ENCODE measurements at places on chromosomes 4 and X. TPM values are rescaled to one million over a fixed set of nuclear protein-coding genes. Genes with fewer than 3 reads are reported as not detected.

ARX gene
- 0.03 TPM for total RNA-seq

RHOXF2 gene
- total RNA-seq: not detected

DNA sequence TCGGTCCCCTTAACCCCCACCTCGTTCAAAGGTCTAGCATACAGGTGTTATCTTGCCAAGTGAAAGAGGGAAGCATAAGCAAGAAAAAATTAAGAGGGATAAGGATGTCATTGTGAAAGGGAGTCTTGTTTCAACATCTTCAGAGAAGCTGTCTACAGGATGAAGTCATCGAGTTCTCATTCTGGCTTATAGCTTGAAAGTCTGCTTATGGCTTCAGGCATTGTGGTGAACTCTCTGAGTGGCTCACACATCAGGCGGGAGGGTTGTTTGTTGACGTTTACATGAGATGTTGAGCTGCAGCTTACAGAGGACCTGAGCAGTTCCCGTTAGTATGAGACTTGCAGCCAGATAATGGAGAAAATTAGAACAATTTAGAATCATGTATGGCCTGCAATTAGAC is 16.6 kb downstream of the MAGEA9B start:
- no peak for DNase-seq

CNGA1 gene
- total RNA-seq: not detected

- DNase-seq: peak; percentile 99
Measured at GRCh38 chrX:12007881-12008280, 130.4 kb upstream of the FRMPD4 start.

- DNase-seq: no peak
Measured at GRCh38 chr4:14193601-14194000, 566.1 kb upstream of the BOD1L1 start.

- peak; percentile 32 for DNase-seq
Measured at GRCh38 chr4:144645631-144646522, at the start of gene HHIP. Gene HHIP, plus strand, starts transcription at chr4:144646156. Its CDS starts 520 bp downstream, at chr4:144646676.

GRCh38 chr4:22969287-22969896 is 276.7 kb downstream of the GBA3 start:
- peak; percentile 82 for DNase-seq

GRCh38 chrX:97050392-97050791 is 166.7 kb downstream of the RPA4 start:
- no peak for DNase-seq

DNA sequence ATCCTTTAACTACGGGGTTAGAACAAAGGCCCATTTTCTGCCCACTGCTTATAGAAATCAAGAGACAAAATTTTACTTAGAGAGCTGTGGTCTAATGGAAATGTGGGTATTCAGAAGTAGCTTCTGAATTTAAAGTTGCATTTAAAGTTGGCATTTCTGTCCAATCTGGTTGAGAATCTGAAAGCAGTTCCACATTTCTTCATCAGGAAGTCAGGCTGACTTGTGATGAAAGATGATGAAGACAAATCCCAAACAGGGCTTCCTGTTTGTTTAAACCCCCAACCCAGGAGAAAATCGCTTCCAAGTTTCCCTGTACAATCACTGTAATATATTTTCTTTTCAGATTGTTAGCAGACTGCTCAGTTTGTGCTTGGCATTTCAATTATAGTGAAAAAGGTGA is 345.3 kb downstream of the SPRY1 start:
- DNase-seq: no peak

- no peak for DNase-seq
Measured at GRCh38 chrX:26822448-26822847, 606.5 kb downstream of the MAGEB5 start.

GRCh38 chr4:172651961-172652360 is 516.6 kb upstream of the GALNT7 start:
- DNase-seq: no peak

GRCh38 chr4:79922011-79922410 is 151.0 kb downstream of the ANTXR2 start:
- no peak for DNase-seq

- DNase-seq: no peak
Measured at GRCh38 chrX:24876530-24877287, 139.1 kb downstream of the ARX start.

DCX gene
- total RNA-seq: not detected

DNA sequence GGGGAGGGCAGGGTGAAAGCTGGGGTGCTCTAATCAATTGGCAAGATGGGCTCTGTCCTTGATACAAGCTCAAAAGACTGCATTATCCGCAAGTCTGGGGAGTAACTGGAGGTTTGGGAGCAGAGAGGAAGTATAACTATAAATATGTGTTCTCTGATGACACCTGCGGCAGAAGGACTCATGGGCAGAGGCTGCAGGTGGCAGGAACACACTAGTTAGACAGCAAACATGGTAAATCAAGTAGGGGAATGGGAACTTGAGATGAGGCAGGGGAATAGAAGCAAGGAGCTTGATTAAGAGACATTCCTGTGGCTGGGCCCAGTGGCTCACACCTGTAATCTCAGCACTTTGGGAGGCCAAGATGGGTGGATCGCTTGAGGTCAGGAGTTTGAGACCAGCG is 30.3 kb downstream of the SH3KBP1 start:
- DNase-seq: no peak

DNA sequence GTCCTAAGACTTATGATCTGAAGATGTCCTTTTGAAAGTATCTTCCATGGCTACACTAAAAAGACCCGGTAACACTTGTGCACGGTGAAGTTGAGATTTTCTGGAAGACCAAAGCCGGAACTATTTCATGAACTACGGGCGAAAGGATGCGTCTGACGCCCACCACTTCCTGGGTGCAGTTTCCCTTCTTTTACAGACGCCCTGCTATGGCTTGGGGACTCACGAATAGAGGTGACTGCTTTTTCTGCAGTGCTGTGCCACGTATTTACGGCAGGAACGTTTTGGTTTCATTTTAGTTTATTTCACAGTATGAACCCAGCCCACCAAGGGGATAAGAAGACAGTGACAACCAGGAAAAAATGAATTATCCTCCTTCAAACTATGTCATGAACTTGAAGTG is 180.4 kb downstream of the AFAP1 start:
- DNase-seq: no peak

HSFX4 gene
- not detected for total RNA-seq

SOX3 gene
- total RNA-seq: not detected

SLC38A5 gene
- not detected for total RNA-seq

NAA15 gene
- total RNA-seq: 57.2 TPM

NLRP2B gene
- not detected for total RNA-seq

Data from A172 (cell line).